Activated T-cell treated with anti-CD3 and anti-CD28 coated beads, Interleukin-2, amount 50 U/mL, for 4 hours (primary cell): ENCODE measurements at places on chromosomes 4 and X. TPM values are rescaled to one million over a fixed set of nuclear protein-coding genes. Genes with fewer than 3 reads are reported as not detected.

The XKRX gene
- 0.08 TPM for total RNA-seq

DNA sequence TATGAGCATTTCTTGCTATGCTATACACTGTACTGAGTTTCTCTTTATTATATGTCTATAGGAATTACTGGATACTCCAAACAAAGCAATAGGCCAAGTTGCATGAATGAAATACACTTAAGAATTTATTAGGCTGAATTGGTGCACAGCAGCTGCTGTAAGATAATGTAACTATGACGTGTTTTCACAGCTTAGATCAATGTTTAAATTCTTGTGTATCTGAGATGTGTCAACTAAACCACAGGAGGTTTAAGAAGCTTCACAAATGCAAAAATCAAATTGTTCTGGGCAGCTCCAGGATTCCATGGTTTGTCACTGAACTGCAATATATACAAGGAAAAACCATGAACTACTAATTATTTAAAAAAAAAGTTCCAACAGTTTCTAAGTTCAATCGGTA is 156.7 kb downstream of the MAPK10 start:
- DNase-seq, result no peak

- DNase-seq, result no peak
These were observed 2.2 kb upstream of the CTBP1 start for GRCh38 chr4:1250921-1251772.

GRCh38 chr4:83552083-83552482 is 16.2 kb downstream of the GPAT3 start:
- DNase-seq, result no peak
